ENCODE measurements at places on chromosomes 2 and 18. TPM values are rescaled to one million over a fixed set of nuclear protein-coding genes. Genes with fewer than 3 reads are reported as not detected.

GGCX gene
- 37.0 TPM for polyA plus RNA-seq

PLEK gene
- 4.2 TPM for polyA plus RNA-seq

DLX2 gene
- polyA plus RNA-seq: 0.08 TPM

UGT1A8 gene
- polyA plus RNA-seq: not detected

SERPINB11 gene
- polyA plus RNA-seq: not detected

LRRC30 gene
- 0.56 TPM for polyA plus RNA-seq

KANSL1L gene
- 44.7 TPM for polyA plus RNA-seq

RIT2 gene
- not detected for polyA plus RNA-seq

SLC4A3 gene
- 10.8 TPM for polyA plus RNA-seq

- DNase-seq: no peak
Observed at GRCh38 chr2:64792995-64793639, 139.4 kb upstream of the SERTAD2 start.

- no peak for DNase-seq
Observed at GRCh38 chr2:164840930-164841718, 499 bp downstream of the COBLL1 start.

- DNase-seq: no peak
Observed at GRCh38 chr2:44759823-44760222, 181.7 kb upstream of the SIX3 start.

GRCh38 chr2:49404108-49404507 lies 249.8 kb upstream of the FSHR start:
- no peak for DNase-seq

DNA sequence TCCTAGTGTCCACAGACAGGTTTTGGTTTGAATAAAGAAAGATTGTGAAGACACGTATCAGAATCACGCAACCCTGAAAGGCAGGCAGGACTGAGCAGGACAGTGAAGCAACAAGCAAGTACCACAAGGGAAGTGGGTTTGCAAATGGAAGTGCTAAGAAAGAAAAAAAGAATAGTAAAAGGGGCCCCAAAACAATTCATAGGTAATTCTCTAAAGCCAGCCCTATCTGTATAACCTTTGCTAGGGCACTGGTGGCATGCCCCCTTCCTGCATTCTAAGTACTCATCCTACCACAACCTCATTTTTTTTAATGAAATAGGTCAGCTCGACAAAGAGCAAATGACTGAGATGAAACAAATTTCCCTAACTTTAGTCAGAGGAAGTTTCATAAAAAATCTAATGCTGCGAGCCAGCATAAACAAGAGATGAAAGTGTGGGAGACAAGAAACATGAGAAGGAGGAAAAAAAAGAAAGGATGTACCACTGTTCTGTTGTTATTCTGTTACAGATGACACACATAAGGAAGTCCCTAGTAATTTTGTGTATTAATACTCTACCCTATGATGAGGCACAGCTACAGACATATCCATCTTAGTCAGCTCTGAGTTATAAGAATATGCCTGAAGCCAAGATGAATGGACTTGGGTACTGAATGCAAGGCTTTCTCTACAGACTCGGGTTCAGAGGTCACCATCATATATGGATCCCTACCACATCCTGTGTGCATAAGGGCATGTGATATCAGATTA lies 32.2 kb downstream of the IKZF2 start:
- no peak for DNase-seq

DNA sequence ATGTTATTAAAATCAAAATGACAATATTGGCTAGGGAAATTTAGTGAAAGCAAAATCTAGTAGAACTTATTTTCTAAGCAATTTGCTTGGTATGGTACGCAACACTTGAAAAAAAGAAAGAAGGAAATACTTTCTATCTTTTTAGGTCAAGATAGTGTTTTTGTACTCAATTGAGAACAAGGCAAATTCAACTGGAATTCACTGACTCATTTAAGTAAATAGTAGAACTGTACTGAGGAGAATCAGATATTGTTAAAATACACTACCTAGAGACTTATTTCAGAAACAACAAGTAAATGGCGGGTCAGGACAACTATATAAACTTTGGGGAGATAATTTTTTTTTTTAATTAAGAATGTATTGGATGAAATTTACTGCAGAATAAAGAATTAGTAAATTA lies 18.9 kb downstream of the ZRANB3 start:
- no peak for DNase-seq

- DNase-seq: no peak
Observed at GRCh38 chr2:223102450-223102849, 50.5 kb downstream of the KCNE4 start.

DNA sequence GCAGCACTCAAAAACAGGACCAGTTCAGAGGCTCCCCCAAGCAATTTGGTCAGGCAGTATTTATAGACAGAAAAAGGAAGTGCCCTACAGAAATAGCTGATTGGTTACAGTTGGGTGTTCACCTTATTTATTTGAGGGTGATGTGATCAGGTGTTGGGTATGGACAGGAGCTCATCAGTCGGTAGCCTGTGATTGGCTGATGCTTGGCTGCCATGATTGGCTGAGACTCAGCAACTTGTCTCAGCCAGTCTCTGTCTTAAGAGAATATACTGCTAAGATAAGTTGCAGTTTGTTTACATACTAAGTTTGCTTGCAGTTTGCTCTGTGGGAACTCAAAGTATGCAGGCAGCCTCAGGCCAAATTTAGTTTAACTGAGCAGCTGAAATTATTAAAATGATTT lies 9.4 kb downstream of the ABCG8 start:
- DNase-seq: no peak

DNA sequence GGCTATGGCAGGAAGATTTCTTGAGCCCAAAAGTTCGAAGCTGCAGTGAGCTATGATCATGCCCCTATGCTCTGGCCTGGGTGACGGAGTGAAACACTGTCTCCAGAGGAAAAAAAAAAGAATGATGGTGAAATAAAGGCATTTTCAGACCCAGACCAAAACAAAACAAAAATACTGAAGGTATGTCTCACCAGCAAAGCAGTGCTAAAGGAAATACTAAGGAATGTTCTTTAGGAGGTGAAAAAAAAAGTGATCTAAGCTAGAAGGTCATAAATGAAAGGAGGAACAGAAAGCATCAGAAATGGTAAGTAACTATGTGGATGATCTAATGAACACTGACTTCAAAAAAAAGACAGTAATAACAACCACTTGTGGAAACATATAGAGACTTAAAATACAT lies 18.7 kb downstream of the SS18 start:
- no peak for DNase-seq

DNA sequence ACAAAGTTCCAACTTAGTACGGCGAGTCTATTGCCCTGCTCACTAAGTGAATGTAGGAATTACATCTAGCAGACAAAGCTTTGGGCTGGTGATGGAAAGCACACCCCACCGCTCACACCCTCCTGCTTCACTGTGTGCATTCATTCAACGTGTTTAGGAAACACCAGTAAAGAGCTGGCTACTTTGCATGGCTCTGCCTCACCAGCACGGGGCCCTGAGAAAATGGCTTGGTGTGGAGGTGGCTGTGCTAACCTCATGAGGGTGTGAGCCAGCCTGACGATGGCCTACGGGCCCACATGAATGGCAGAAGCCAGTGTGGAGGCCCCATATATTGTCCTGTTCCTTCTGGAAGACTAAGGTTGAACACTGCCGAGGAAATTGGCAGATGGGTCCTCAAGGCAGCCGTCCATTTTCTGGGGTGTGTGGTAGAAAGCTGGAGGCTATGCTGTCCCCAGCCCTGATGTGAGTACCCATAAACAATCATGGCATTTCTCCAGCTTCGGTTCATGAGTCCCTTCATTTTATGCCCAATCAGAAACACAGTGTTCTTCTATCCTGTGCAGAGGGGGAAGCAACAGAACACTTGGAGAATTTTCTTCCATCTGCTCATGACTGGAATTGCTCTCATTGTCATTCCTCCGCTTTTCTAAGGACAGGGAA lies 269.4 kb downstream of the PHLPP1 start:
- no peak for DNase-seq

DNA sequence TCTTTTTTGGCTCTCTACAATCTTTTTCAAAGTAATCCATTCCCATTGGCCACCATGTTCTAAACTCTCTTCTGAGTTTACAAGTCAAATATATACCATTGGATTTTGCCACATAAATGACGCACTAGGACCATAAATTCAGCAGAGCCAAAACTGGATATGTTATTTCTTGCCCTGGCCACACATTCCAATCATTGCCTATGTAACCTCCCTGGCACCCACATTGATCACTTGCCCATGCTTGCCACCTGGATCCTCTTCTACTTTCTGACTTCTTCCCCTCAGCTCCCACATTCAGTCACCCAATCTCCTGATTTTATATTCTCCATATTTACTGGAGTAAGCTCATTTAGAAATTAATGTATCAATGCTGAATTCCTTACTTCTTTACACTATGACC lies 5.1 kb upstream of the ZC3H15 start:
- no peak for DNase-seq

DNA sequence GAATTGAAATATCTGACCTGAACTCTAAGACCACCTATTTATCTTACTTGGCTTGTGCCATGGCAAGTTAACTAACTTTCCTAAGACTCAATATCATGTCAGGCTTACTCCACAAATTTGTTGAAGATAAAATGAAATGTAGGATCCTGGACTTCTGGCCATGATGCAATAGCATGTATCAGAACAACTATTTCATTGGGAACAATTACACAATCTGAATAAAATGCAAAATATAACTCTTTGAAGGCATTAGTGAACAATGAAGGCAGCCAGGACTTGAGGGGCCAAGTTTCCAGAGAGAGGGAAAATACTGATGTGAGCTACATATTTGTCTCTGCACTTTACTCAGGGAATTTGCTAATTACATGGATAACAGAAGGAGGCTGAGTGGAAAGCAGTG lies 476.5 kb upstream of the ACVR2A start:
- DNase-seq: no peak

DNA sequence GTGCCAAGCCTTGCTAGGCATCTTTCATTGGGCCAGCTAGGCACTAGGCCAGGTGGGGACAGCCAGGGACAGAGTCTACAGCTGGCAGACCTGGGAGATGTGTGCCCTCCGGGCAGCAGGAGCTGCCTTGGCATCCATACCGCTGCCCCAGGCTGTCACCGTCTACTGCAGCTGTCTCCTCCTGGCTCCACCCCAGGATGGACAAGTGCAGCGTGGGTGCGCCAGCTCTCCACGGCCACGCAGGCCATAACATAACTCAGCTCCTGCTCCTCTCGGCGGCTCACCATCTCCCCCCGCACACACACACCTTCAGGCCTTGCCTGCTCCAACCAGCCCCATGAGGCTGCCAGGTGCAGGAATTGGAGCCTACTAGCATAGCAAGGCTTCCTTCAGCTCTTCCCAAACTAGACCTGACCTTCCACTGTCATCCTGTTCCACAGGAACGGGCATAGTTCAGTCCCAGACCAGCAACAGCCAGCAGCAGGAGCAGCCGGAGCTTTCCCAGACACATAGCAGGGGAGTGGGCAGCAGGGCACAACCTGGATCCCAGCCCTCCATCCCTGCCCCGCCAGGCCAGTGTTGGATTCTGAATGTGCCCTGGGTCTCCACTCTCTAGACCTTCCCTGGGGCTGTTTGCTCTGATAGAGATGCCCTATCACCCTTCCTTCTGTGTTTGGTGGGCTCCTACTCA lies 2.5 kb upstream of the ADRA2B start:
- DNase-seq: no peak

GRCh38 chr2:120421830-120422175 lies 75.9 kb downstream of the INHBB start:
- no peak for DNase-seq

- DNase-seq: no peak
Observed at GRCh38 chr2:186457908-186458307, 28.2 kb upstream of the ZC3H15 start.

DNA sequence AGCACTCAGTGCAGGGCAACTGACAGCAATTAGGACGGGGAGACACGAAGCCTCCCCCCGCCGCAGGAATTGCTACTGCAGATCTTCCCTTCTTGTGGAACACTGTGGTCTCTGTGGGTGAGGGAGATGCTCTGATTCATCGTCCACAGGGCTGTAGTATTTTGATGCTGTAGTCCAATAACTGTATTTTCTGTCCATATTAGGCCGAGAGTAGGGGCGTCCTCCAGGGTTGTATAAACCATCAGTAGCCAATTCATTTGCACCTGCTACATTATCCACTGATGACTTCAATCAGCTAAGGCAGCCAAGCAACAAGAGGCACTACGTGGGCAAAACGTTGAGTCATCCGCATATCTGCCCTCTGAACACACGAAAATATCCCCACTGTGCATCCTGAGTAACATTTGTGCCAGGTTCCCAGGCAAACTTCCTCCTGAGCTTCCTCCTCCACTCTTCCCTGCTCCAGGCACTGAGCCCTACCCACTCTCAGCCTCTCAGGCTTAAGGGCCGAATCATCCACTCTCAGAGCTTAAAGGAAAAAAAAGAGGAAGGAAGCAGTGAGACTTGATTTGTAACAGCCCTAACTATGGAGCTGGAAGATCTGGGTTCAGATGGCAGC lies 62.1 kb downstream of the LBH start:
- no peak for DNase-seq

DNA sequence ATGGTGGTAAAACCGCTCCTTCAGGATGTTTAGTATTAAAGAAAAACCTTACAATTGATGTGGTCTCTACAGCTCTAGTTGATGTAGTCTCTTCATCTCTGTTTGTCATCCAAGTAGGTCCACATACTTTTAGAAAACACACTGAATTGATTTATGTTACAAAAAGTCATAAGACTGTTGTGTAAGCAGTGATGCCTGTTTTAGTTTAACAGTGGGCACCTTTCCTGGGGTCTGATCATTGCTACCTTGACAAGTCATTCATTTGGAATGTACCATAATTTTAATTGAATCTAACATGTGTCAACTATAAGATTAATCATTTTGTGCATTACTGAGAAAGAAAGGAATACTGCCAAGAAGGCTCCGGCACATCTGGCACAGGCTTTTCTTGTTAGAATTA lies 34.3 kb downstream of the GIGYF2 start:
- DNase-seq: no peak
